ENCODE measurements at places on chromosomes 13 and 19. TPM values are rescaled to one million over a fixed set of nuclear protein-coding genes. Genes with fewer than 3 reads are reported as not detected.

DNA sequence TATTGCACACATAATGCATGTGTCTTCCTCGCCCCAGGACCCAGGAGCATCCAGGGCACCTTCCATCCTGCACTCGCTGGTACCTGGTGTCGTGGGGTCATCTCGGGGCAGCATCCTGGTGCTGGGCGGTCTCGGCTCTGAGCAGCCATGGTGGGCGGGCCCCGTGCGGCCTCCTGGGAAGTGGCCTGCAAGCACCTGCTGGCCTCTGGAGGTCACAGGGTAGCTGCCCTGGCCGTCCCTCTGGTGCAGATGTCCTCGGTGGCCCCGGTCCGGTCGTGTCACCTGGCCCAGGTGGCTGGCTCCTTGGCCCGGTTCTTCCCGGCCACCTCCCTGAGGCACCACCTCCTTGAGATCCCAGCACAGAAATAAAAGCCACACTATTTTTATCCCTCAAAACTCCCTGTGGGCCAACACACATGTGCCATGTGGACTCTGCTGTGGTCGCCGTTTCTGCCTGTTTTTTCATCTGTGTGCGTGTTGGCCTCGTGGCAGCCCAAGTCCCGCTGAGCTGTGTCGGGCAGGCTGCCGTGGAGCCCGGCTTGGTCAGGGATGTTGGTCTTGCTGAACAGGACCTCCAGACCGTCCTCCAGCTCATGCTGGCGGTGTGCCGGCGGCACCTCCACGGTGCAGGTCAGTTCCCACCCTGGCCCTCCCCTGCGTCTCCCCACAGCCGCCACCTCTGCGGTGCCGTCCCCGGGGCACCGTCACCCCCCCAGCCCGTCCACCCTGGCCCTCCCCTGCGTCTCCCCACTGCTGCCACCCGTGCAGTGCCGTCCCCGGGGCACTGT lies 5.0 kb upstream of the GZMM start:
- H3K27ac ChIP-seq: no peak overlapping the region
- no peak overlapping the region for H3K4me3 ChIP-seq
- peaks cover 2% of the 10 kb centered on the region for H3K4me1 ChIP-seq
- no peak for DNase-seq
- H3K27me3 ChIP-seq: no peaks in the 10 kb centered on the region

- no peak overlapping the region for H3K27ac ChIP-seq
- no peaks in the 10 kb centered on the region for H3K4me1 ChIP-seq
- H3K36me3 ChIP-seq: no peaks in the 10 kb centered on the region
- DNase-seq: no peak
- no peak overlapping the region for H3K4me3 ChIP-seq
- no peaks in the 10 kb centered on the region for H3K27me3 ChIP-seq
These were observed 5.0 kb upstream of the FRY start for GRCh38 chr13:32026623-32027022.

The GSX1 gene
- total RNA-seq: not detected

- H3K4me3 ChIP-seq: no peak overlapping the region
- H3K27me3 ChIP-seq: no peaks in the 10 kb centered on the region
- H3K27ac ChIP-seq: no peak overlapping the region
- no peaks in the 10 kb centered on the region for H3K4me1 ChIP-seq
These were observed 61.9 kb downstream of the LHFPL6 start for GRCh38 chr13:39540929-39541605.

- no peaks in the 10 kb centered on the region for H3K4me1 ChIP-seq
- no peaks in the 10 kb centered on the region for H3K36me3 ChIP-seq
- H3K4me3 ChIP-seq: no peak overlapping the region
- DNase-seq: peak; percentile 57
- H3K27me3 ChIP-seq: no peaks in the 10 kb centered on the region
- H3K27ac ChIP-seq: no peak overlapping the region
These were observed 772.0 kb downstream of the DIAPH3 start for GRCh38 chr13:59391696-59392095.

DNA sequence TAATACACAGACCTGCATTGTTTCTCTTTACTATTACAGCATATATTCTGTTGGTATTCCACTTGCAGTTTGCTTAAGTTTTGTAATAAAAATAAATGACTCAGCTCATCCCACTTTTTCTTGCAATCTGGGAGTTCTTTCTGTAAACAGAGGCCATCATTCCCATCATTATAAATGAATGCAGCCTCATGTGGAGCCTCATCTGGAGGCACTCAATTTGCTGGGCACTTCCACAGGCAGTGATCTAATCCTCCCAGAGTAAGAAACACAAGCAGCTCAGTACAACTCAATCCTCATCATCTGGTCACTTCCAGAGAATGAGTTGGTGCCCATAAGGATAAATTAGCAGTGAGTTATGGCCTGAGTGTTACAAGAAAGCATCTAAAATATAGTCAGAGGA lies 2801.9 kb downstream of the PCDH9 start:
- DNase-seq: no peak
- no peak overlapping the region for H3K27ac ChIP-seq
- no peak overlapping the region for H3K4me3 ChIP-seq
- H3K27me3 ChIP-seq: no peaks in the 10 kb centered on the region

GRCh38 chr13:48977286-48977625 lies 1.5 kb downstream of the FNDC3A start:
- H3K36me3 ChIP-seq: no peaks in the 10 kb centered on the region
- H3K27me3 ChIP-seq: no peaks in the 10 kb centered on the region
- DNase-seq: no peak
- peaks cover 4% of the 10 kb centered on the region for H3K4me1 ChIP-seq

DNA sequence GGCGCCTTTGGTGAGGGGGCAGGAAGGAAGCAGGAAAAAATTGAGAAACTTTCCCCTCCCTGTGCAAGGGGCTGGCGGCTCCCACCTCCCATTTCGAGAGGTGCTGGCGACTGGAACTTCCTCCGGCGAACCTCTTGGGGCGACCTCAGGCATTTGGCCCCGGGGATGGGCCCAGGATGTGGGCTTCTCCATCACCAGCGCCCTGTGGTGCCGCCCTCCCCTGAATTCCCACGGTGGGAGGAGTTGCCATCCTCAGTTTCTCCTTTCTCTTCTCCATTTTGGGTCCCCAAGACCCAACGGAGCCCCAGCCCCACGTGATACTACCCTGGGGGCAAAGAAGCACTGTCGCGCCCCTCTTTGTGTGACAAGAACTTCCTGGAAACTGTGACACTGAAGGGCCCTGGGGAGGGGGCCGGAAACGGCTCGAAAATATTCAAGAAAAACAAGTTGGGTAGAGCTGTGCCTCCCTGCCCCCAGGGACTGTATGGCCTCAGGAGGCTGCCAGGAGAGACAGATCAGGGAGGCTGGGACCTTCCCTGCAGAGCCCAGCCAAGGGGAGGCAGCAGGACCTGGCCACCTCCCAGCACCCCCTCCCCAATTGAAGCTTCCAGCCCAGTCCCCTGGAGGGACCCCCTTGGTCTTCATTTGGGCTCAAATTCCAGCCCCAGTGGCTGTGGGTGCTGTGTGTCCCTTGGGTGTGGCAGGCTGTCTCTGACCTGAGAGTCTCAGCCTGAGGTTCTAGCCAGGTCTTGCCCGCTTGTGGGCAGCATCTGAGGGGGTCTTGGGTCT lies 16.2 kb upstream of the AP1M2 start:
- H3K27ac ChIP-seq: no peak overlapping the region
- peak overlapping the region; percentile 72 for H3K4me3 ChIP-seq
- H3K27me3 ChIP-seq: no peaks in the 10 kb centered on the region
- no peak for DNase-seq
- H3K4me1 ChIP-seq: no peaks in the 10 kb centered on the region

DNA sequence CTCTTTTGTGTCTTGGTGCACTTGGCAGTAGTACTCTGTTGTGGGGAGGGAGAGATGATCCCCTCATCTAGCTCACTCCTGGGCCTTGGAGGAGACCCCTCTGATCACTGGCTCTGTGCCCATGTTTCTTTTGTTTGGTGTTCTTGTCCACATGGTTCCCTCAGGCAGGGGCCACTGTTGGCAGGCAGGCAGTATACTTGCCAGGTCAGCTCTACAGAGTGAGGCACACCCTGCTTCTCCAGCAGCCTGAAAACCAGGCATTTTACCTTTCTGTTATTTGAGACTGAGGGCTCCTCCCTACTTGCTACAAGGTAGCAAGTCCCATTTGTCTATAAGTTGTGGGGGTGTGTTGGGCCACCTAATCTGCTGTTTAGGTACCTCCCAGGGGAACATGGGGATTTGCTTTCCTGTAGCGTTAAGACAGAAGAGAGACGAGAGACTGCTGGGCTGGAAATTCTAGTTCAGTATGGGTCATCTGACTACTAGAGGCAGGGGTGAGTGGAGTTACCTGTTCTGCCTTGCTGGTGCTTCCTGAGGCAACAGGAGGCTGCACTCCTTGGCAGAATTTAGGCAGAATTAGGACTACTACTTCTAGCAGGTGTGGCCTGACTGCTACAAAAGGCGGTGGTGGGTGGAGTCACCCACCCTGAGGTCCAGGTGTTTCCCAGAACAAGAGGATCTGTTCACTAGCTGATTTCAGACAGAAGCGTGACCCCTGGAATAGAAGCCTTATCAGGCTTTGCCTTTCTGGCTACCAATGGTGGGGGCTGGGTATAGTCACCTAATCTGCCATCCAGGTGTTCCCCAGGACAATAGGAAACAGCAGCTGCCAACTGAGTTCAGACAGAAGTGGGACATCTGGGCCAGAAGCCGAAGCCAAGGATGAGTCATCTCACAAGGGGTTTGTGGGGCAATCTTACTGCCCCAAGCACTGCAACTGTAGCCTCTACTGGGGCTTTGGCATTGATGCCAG lies 843.0 kb upstream of the ATXN8OS start:
- H3K4me1 ChIP-seq: no peaks in the 10 kb centered on the region
- H3K4me3 ChIP-seq: no peak overlapping the region
- no peaks in the 10 kb centered on the region for H3K27me3 ChIP-seq
- H3K27ac ChIP-seq: no peak overlapping the region
- no peak for DNase-seq
- H3K36me3 ChIP-seq: no peaks in the 10 kb centered on the region

- no peaks in the 10 kb centered on the region for H3K27me3 ChIP-seq
- H3K27ac ChIP-seq: no peak overlapping the region
- no peak overlapping the region for H3K4me3 ChIP-seq
- H3K4me1 ChIP-seq: 0 out of 2 replicates have a peak, but pooled peaks cover 4% of the 10 kb centered on the region
These were observed 7.9 kb downstream of the FOSB start for GRCh38 chr19:45475537-45476291.

The ZNF296 gene
- total RNA-seq: 8.4 TPM

GRCh38 chr19:33462112-33462791 lies 59.3 kb downstream of the PEPD start:
- no peaks in the 10 kb centered on the region for H3K27me3 ChIP-seq
- peaks cover 6% of the 10 kb centered on the region for H3K36me3 ChIP-seq
- peak; percentile 22 for DNase-seq
- H3K27ac ChIP-seq: no peak overlapping the region
- H3K4me1 ChIP-seq: no peaks in the 10 kb centered on the region

DNA sequence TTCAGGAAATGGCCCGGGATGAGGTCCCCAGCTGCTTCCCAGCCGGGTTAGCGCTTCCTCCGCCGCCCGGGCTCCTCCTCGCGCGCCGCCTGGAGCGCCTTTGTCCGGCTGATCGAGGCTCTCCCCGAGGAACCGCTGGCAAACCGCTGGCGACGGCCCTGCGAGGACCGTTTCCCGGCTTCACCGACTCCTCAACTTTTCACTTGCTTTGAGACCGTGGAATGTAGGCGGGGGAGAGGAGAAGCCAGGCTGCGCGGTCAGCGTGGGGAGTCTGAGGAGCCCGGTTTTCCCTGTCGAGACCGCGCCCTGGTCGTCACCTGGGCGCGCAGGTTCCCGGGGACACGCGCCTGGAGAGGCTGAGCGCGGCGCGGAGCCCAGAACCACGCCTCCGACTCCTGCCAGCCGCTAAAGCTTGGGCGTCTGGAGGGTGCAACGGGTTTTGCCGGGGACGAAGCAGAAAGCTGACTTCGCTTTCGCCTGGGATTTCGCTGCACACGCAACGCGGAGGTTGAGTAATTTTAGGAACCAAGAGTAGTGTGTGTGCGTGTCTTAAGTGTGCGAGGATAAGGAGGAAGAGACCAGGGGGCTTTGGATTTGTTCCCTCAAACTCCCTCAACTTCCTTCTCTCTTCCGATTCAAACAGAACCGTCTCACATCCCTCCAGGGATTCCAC lies 7.3 kb upstream of the DGKH start:
- DNase-seq: peak; percentile 60
- peak overlapping the region; percentile 8 for H3K27ac ChIP-seq
- no peaks in the 10 kb centered on the region for H3K36me3 ChIP-seq
- H3K4me3 ChIP-seq: peak overlapping the region; percentile 58
- no peaks in the 10 kb centered on the region for H3K27me3 ChIP-seq

- H3K36me3 ChIP-seq: no peaks in the 10 kb centered on the region
- no peak overlapping the region for H3K27ac ChIP-seq
- no peak overlapping the region for H3K4me3 ChIP-seq
- no peaks in the 10 kb centered on the region for H3K27me3 ChIP-seq
These were observed 18.2 kb upstream of the UBAC2 start for GRCh38 chr13:99182439-99182838.

The EPS8L1 gene
- 141 TPM for total RNA-seq

DNA sequence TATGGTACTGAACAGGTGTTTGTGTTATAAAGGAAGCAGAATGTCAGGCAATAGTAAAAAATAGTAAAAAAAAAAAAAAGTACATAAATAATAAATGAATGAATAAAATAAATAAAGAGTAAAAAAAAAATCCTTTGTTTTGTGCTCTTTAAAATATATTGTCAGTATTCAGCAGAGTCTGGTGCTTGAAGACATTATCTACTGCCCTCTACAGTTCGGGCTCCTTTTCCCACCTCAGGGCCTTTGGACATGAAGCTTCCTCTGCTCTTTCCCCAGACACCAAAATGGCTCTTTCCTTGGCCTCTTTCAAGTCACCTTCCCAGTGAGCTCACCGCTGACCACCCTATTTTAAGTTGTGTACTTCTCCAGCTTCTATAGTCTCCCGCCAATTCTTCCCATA lies 137.5 kb downstream of the TNFRSF19 start:
- no peak overlapping the region for H3K27ac ChIP-seq
- DNase-seq: no peak
- no peaks in the 10 kb centered on the region for H3K27me3 ChIP-seq

DNA sequence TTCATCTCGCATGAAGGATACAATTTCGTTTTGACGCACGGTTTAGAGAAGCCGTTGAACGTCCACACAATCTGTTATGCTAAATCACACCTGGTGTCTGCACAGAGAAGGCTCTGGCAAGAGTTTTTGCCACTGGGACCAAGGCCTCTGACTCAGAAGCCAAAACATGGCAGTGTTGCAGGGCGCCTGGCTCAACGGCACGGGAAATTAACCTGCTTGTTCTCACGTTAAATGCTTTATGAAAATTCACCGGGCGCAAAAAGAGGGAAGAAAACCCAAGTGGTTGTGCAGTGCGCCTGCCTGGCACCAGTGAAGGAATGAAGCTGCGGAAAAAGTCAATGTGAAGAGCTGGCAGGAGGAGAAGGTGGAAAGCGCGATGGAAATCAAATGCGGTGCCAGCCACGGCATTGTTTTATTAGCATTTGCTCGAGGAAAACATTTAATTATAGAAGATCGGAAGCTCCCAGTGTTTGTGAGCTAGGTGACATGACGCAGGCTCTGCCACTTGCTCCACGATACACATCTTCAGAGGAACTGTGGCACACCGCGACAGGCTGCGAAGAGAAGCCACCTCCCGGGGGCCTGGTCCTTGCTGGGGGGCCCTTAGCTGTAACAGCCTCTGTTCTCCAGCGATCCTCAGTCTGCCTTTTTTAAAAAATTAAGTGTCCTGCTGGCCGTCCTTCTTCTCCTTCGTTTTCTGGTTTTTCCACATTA lies 126.2 kb downstream of the ZIC5 start:
- DNase-seq: no peak
- no peak overlapping the region for H3K27ac ChIP-seq
- no peaks in the 10 kb centered on the region for H3K27me3 ChIP-seq
- no peak overlapping the region for H3K4me3 ChIP-seq

- peaks cover 10% of the 10 kb centered on the region for H3K4me1 ChIP-seq
- DNase-seq: no peak
- H3K27me3 ChIP-seq: no peaks in the 10 kb centered on the region
- H3K36me3 ChIP-seq: no peaks in the 10 kb centered on the region
- H3K27ac ChIP-seq: no peak overlapping the region
- H3K4me3 ChIP-seq: no peak overlapping the region
These were observed 14.8 kb upstream of the FCGBP start for GRCh38 chr19:39949026-39949747.

Data from Caco-2 (cell line).